ENCODE measurements at places on chromosomes 12 and 14.
A peak's percentile ranks its signal among the peaks of the same experiment; 100 is the strongest.

DNA sequence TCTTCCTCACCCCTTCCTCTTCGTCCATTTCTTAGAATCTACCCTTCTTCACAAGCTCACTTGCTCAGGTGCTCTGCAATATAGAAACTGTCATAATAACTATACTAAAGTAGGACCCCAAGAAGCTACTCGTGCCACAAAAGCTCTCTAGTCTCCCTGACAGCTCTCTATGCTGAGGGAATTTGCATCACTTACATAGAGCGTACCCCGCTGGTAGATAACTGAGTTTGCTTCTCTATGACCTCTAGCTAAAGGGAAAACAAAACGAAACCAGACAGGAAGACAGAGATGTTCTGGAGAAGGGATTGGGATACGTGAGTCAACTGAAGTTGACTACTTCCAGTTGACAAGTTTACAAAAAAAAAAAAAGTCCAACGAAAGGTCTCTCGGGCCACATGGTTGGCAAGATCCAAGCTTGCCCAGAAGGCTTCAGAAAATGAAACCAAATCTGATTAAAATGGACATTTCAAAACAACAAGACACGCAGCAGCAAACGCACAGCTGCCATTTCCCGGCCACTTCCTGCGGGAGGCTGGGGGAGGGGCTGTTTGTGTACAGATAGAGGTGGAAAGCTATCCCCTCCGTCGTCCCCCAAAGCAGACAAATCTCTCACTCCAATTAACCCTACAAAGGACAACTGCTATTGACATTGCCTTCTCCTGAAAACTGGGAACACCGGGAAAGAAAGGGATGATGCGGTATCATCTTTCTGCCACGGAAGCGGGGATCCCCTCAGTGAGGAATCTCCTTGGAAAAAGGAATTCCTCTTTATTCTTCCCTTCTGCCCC lies 1.3 kb downstream of the BAZ2A start:
- peak; percentile 40 for DNase-seq

GRCh38 chr14:79376557-79376956 lies 834.7 kb downstream of the DIO2 start:
- no peak for DNase-seq

- DNase-seq, result peak; percentile 29
Observed at GRCh38 chr12:122421187-122421820, 1.2 kb downstream of the CLIP1 start.

- DNase-seq, result no peak
Observed at GRCh38 chr12:96571101-96571862, 81.9 kb downstream of the CFAP54 start.

- no peak for DNase-seq
Observed at GRCh38 chr12:13222076-13222475, 25.6 kb downstream of the EMP1 start.

DNA sequence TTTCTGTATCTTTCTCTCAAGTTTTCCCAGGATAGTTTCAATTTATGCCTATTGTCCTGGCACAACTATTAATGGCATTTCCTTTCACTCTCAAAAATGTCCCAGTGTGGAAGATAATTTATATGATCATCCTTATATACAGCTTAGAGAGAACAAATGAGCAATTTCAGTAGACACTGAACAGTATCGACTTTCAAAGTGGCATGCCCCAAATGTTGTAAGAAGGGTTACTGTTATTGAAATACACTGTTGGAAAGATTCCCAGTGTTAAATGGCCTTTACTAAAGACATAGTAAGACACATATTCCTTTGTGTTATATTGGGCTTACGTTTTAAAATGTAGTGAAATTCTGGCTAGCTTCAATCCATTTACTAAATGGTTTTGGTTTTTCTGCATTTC lies 202.3 kb upstream of the CDKN3 start:
- no peak for DNase-seq

DNA sequence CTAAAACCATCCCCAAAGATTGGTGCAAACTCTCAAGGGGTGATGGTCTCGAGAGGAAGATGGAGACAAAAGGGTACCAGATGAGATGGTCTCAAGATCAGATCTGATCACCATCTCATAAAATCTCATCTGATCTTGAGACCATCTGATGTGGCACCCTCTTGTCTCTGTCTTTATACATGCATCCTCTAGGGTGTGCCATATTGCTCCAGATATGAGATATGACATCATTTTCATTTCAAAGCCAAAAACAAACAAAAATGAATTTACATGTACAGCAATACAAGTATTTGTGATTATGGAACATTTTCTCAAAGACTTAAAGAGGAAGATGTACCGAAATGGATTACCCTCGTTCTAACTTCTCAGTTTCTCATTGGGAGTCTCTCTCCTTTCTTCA lies 787.2 kb downstream of the GALC start:
- no peak for DNase-seq

DNA sequence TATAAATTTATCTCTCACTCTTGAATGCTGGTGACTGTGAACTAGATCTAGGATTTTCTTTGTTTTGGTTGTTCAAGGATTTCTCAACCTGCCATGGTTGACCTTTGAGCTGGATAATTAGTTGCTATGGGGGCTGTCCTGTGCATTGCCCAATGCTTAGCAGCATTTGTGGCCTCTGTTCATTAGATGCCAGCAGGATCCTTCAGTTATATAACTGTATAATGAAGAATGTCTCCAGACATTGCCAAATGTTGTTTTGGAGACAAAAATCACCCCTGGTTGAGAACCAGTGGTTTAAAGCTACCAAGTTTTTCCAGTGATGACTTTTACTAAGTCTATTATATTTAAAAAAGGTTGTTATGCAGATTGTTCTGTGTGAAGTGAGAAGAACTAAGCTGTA lies 147.9 kb upstream of the STXBP6 start:
- no peak for DNase-seq

DNA sequence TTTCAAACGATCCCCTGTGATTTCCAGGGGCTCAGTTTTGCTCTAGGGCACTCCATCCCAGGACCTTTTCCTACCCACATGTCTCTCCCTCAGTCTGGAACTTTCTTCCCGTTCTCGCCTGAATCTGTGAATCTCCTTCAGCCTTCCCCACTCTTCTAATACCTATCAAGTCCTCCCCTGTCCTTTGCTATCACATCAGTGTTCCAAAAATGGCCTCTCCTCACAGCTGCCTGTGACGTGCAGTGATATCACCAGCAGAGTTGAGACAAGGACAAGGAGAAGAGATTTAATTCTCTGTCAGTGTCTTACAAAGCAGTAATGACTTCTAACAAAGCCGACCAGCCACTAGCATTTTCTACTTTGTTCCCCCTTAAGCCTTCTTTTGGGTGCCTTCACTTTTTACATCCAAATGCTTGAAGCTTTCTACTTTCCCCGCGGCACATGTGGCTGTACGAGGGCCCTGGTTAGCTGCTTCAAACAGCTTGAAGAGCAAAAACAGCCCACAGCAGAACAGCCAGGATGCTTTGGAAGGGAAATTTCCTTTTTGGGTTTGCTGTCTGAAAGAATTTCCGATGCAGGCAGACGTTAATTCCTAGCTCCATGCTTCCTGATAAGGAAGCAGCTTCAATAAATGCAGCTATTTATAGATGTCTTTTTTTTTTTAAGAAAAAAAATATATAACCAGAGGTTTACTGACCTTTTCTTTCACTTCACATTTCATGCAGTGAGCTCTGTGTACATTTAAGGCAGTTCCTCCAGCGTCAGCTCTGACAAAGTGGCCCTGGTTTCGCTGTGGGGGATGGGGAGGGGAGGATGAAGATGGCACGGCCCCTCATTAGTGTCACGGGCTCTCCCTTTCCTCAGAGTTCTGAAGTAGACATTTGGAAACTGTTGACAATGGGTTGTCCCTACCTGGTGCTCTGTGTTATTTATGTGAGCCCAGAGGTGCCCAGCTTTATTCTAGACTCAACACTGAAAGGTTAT lies 109.3 kb downstream of the ETV6 start:
- DNase-seq, result no peak

DNA sequence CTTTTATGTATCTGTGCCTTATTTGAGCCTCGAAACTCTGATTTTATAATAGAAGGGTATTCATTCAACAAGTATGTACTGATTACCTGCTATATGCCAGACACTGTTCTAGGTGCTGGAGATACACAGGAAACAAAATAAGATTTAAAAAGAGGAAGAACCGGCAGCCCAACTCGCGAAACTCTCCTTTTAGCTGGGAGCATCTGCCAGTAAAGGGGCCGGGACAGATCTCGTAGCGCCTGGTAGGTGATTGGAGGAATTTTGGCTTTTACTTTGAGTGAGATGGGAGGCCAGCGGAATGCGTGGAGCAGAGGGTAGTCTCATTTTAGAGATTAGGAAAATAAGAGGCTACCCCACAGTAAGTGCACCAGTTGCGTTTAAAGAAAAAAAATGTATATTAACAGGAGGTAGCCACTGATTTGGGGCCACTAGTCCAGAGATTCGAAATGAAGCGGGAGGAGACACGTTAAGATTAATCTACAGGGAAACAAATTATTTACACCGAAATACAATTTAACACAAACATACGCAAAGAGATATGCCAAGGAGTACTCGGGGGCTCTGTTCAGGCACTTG lies 520 bp upstream of the MON2 start:
- DNase-seq, result peak; percentile 25

GRCh38 chr12:104684884-104685283 lies 228.1 kb downstream of the CHST11 start:
- no peak for DNase-seq

DNA sequence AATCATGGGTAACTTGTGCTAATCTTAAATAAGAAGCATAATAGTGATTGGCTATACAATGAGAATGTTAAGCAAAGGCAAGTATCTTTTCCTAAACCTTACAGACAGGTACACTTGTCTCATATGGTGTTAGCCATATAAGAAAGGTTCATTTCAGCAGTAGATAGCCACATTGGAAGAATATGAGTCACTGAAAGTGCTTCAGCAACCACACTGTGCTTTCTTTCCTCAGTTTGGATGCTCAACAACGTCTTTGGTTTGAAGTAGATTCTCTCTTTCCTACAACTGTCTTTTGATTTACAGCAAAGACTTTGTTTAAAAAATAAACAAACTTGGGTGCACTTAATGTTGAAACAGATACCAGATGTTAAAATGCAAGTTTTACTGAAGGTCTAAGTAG lies 8.9 kb downstream of the DDHD1 start:
- DNase-seq, result no peak

DNA sequence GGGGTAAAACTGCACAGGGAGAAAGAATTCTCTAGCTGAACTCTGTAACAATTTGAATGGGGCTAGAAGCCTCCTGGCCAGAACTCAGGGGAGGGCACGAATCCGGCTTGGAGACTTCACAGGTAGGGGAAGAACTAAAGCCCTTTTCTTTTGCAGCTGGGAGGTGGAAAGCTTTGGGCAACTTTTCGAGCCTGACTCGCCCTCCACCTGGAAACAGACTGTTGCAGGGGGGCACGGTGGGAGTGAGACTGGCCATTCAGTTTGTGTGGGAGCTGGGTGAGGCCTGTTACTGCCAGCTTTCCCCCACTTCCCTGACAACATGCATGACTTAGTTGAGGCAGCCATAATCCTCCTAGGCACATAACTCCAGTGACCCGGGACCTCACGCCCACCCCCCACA lies 135.8 kb downstream of the PLCZ1 start:
- no peak for DNase-seq

- no peak for DNase-seq
Observed at GRCh38 chr12:6478416-6478815, 7.9 kb upstream of the VAMP1 start.

DNA sequence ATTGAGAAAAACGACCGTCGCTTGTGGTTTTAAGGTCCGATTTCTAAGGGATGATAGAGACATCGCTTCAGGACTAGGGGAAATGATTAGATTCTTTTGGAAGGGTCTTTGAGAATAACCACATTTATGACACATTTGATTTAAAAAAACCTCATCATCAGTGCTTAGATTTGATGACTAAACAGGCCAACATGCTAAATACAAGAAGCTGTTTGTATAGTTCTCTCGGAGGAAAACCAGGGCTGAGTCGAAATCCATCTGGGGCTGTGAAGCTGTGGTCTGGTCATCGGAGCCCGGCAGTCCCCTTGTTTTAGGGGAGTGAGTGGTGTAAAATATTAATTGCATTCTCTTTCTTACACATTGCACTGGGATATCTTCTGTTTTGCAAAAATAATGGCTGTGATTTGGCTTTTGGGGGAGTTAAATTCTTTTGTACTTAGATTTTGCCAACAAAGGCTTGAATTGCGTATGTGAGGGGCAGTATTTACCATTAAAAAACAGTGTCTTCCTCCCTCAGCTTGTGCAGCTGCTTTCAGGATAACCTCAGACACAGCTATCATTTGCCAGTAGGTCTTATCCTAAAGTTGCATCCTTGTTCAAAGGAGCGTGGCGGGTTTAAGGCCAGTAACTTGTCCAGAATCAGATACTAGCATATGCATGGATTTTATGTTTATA lies 550 bp downstream of the GNG2 start:
- peak; percentile 43 for DNase-seq

DNA sequence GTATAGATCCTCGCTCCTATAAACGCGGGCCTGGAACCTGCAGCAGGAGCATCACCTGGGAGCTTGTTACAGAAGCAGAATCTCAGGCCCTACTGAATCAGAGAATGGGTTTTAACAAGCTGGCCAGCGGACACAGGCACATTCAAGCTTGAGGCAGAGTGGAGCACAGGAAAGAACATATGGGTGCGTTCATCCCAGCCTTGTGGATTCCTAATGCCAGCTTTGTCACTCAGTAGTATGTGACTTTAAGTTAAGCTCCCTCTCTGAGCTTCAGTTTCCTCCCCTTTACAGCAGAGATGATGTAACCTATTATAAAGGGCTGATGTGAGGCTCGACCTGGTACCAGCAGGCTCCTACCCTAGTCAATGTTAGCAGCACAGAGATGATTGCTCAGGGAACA lies 204.9 kb downstream of the ZFP36L1 start:
- no peak for DNase-seq

DNA sequence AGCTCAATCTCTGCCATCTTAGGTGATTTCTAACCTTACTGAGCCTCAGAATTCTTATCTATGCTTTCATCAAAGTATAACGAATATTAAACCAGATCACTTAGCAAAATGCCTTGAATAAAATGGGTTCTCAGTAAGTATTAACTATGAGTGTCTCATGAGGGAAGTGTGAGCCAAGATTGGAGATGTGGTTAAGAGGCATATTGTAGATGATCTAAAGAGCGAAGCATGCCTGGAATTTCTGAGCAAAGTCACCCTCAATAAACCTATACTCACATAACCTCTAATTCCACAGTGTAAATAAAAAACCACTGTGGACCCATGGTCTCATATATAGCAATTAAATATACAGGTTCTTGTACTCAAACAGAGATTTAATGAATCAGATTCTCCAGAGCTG lies 193.1 kb upstream of the FSCB start:
- no peak for DNase-seq

All from NCI-H146 (cell line).